Bronchial smooth muscle cell (primary cell): ENCODE measurements at places on chromosomes 5 and 9. TPM values are rescaled to one million over a fixed set of nuclear protein-coding genes. Genes with fewer than 3 reads are reported as not detected.

The IL17B gene
- total RNA-seq: not detected in 2 replicates

The CDX1 gene
- not detected in 2 replicates for total RNA-seq

The TMC1 gene
- total RNA-seq: under 0.01 and 0.26 TPM in 2 replicates

The RPL37 gene
- 2,148 and 5,247 TPM in 2 replicates for total RNA-seq

The TLN1 gene
- 209 and 221 TPM in 2 replicates for total RNA-seq

The LMX1B gene
- total RNA-seq: not detected in 2 replicates

The MAMDC2 gene
- total RNA-seq: 0.52 and 1.7 TPM in 2 replicates
